ENCODE measurements at places on chromosomes 2 and 18.

- DNase-seq, result no peak
These were observed 744.3 kb upstream of the SOX11 start for GRCh38 chr2:4947911-4948310.

DNA sequence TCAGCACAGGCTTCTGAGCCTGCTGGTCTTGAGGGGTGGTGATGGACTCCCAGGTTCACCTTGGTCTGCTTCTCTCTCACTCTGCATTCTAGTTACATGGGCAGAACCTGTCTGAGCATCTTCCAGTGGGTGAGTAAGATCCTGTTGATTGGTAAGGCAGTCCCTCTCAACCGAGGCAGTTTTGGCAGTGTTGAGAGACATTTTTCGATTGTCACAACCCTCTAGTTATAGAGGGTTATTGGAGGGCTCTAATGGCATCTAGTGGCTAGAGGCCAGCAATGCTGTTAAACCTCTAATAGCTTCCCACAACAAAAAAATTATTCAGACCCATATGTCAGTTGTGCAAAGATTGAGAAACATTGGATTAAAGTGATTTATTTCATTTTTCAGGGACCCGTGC is 9.3 kb upstream of the MGAT5 start:
- no peak for DNase-seq

GRCh38 chr2:184554736-184555135 is 43.6 kb upstream of the ZNF804A start:
- no peak for DNase-seq

- DNase-seq, result no peak
These were observed 189.7 kb downstream of the ADCYAP1 start for GRCh38 chr18:1094409-1094808.

- no peak for DNase-seq
These were observed 974.3 kb upstream of the CELF4 start for GRCh38 chr18:38539856-38540255.

DNA sequence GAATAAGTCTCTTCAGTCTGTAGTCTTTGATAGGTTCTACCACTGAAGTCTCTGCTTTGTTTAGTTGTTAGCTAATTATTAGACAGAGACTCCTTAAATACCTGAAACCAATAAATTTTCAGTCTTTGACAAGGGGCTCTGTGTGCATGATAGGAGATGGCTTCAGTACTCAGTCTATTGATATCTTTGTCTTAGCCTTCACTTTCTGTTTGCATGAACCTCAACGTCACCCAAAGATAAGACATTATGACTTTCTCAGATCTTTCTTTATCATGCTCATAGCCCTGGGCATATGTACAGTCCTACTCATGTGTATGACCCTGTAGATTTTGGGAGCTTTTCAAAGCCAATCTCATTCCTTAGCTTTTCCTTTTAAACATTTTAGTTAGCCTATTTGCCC is 183.5 kb upstream of the GCFC2 start:
- no peak for DNase-seq

- no peak for DNase-seq
These were observed 104.7 kb downstream of the THADA start for GRCh38 chr2:43491065-43491639.

- DNase-seq, result no peak
These were observed 4.6 kb upstream of the PTPRM start for GRCh38 chr18:7562491-7562890.

DNA sequence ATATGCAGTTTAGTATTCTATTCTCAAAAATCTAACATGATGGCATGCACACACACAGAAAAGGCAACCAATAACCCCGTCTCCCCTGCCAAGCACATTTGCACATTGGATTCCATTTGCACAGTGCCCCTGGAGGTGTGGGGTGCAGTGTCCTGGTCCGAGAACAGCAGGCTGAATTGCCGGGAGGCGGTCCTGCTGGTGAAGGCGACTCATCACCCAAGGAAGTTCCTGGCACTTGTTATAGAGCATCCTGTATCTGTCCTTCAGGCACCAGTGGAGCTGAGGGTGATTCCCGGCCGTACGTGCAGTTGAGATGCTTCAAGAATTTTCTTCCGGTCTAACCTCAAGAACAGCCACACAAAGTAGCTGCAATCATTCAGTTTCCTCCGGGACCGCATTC is 73.0 kb upstream of the RAB12 start:
- no peak for DNase-seq

GRCh38 chr18:29012364-29012763 is 835.4 kb upstream of the CDH2 start:
- DNase-seq, result no peak
